ENCODE measurements at places on chromosomes 5 and 9.

GRCh38 chr5:139664086-139664693 is 16.0 kb downstream of the CXXC5 start:
- no peak for DNase-seq

DNA sequence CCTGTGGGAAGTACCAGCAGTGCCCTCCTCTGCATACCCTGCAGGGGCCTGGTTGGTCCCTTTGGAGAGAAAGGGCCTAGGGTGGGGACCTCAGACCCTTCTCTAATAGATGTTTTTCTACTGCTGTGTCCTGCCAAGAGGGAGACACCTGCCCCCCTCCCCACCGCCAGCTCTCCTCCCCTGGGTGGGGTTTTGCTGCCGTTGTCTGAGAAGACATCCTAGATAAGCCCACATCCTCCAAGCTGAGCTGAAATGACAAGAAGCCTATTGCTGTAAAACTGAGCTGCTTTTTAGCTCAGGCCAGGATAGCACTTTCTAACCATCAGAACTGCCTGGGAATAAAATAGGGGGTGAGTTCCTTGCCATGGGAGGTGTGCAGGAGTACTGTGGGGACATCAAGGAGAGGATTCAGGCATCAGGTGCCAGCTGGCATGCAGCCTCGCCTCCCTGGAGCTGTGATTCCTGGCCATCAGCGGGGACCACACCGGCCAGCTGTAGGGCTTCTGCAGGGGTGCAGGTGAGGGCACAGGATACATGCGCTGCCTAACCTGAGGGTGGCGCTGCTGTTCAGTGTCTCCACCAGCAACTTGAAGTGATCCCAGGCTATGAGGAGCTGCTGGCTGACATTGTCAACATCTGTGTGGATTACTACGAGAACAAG is 37.9 kb downstream of the CYFIP2 start:
- peak; percentile 49 for DNase-seq

- no peak for DNase-seq
These were observed 20.0 kb downstream of the PTPN3 start for GRCh38 chr9:109478051-109478563.

- no peak for DNase-seq
These were observed 344.3 kb downstream of the ZNF608 start for GRCh38 chr5:124402144-124402581.

DNA sequence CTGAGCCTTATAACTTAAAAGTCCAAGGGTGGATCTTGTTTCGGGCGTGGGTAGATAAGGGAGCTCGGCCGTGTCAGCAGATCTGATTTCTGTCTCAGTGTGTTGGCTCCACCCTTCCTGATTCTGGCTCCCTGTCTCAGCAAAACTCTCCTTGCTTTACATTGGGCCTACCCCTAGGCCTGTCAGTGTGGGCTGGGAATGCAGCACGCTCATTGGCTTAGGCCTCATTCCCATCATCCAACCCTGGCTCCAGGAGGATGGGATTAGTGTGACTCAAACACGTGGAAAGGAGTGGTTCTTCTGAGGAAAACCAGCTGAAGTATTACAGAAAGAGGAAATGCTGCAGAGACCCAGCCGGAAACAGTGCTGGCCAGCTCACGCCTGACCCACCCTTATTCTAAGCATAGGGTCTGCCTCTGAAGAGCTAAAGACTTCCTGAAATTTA is 59.9 kb downstream of the ZFAND5 start:
- no peak for DNase-seq

- DNase-seq = no peak
These were observed 9.1 kb upstream of the RFK start for GRCh38 chr9:76403352-76403751.

- no peak for DNase-seq
These were observed 32.9 kb downstream of the FGD3 start for GRCh38 chr9:92980085-92980745.

DNA sequence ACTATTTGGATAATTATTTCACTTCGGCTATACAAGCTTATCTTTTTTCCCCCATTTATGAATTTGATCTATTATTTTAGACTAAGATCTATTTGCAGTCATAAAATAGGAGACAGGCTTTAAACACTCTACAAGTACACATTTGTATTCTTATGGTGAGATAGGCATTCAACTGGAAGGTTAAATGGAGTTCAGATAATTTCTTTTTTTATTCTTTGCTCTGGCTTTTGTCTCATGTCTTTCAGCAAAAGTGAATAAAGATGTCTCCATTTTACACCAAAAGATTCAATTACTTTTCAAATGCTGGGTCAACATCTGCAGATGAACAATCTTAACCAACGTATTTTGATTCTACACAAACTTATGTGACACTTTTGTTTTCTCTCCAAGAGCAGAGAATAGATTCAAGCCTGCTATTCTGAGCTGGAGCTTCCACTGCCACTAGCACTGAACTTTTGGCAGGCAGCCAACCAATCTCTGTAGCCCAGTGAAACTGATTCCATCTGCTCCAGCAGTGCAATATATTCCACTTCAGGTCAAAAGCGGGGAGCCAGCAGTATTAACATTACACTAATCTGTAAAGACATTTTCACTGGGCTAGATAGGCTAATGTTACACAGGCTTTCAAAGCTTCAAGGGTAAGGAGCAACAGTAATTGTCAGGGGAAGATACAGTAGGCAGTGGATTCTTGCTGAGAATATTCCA is 452.0 kb upstream of the ZNF608 start:
- DNase-seq = no peak

DNA sequence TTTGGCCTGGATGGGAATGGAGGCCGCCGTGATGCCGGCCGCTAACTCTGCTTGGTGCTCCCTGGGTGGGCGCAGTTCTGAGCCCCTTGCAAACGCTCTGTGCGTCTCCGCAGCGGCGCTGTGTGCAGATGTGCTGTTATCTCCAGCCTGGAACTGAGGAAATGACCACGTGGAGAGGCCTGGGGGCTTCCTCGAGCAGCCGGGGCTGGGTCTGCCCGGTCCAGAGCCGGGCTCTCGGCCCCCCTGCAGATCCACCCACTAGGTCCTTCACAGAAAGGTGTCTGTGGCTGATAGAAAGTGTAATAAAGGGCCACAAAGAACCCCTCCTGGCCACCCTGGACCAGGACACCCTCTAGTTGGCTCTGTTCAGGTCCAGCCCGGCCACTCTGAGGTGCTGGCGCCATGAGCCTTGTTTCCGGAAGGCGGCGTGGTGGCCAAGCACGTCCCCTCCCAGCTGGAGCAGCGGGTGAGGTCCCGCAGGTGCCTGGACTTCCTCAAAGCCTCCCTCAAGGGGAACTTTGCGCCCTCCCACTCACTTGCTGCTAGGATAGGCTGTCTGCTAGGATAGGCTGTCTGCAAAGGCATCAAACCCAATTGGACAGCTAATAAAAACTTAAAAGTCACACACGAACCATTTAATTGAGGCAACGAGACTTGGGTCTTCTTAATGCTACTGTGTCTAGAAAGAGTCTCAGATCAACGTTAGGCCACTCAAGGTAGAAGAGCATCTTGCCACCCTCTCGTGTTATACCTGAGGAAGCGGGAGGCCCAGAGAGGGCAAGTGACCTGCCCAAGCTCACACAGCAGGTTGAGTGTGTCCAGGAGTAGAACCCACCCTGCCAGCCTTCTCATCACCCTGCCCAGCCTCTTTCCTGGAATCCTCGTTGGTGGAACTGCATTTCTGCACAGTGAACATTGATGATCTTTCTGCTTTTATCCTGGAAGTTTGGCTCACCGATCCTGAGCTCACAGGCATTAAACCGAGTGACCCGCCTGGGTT is 109.3 kb upstream of the FCN2 start:
- DNase-seq = no peak

DNA sequence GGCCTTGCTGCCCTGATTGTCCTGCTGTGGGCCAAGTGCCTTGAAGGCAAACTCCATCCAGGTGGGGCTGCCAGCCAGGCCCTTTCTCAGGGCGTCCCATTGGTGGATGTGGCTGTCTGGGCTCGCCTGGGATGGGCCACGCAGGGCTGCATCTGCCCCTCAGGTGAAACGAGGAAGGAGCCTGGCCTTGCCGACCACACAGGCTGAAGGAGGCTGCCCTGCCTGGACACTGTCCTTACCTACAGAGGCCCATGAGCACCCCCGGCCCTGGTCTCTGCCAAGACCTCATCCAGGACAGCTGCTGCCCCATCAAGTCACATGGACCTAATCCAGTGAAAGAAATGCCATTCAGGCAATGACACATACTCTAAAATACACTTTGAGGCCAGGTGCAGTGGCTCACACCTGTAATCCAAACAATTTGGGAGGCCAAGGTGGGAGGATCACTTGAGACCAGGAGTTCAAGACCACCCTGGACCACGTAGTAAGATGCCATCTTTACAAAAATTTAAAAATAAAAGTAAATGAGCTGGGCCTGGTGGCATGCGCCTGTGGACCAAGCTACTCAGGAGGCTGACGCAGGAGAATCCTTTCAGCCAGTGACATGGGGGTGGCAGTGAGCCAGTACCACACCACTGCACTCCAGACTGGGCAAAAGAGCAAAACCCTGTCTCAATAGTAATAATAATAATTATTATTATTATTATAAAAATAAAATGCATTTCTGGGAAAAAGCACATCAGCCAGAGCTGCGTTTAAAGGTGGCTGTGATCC is 33.9 kb downstream of the PNPLA7 start:
- no peak for DNase-seq

DNA sequence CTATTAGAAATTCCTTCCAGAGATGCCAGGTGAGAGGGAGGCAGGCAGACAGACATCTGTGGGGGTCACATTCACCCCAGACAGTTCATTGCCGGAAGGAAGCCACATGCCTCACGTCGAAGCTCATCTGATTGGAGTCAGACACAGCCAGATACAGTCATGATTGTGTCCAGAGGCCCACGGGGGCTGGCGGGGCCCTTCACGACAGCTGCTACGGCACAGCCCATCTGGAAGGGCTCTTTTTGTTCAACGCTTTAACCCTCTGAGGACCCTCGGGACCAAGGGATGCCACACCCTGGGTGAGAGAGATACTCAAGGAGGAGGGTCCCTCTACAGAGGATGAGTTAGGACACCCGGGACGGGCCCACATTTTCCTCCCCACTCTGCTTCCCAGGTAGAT is 31.9 kb upstream of the GABRP start:
- no peak for DNase-seq

DNA sequence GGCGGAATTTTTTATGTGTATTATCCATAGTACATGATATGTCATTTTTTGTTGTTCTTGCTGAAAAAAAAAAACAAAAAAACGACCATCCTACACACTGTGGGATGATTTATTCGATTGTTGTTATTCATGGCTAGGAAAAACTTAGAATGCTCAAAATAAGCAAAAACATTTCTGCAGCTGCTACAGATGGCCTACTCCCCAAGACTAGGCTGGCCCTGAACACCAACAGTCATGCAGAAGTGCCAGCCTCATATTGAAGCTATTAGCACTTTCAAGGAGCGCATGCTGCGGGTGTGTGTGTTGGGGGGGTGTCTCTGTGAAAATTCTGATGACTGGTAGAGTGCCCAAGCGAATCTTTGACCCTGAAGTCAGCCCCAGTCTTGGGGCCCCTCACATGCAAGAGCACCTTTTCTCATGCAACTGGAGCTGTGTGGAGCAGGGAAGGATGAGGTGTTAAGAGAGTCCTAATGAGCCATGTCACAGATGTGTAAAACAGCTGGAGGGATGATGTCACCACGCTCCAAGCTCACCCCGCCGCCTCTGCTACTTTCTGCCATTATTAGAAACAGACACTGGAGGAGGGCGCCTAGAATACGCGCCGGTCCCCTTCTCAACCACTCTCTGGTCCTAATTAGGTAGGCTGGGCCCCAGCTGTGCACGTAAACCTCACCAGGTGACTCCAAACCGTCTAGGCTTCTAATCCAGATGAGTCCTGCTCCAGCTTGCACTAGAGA is 61.0 kb upstream of the SMIM23 start:
- no peak for DNase-seq

- DNase-seq = no peak
These were observed 14.4 kb upstream of the TGFBR1 start for GRCh38 chr9:99090336-99091130.

DNA sequence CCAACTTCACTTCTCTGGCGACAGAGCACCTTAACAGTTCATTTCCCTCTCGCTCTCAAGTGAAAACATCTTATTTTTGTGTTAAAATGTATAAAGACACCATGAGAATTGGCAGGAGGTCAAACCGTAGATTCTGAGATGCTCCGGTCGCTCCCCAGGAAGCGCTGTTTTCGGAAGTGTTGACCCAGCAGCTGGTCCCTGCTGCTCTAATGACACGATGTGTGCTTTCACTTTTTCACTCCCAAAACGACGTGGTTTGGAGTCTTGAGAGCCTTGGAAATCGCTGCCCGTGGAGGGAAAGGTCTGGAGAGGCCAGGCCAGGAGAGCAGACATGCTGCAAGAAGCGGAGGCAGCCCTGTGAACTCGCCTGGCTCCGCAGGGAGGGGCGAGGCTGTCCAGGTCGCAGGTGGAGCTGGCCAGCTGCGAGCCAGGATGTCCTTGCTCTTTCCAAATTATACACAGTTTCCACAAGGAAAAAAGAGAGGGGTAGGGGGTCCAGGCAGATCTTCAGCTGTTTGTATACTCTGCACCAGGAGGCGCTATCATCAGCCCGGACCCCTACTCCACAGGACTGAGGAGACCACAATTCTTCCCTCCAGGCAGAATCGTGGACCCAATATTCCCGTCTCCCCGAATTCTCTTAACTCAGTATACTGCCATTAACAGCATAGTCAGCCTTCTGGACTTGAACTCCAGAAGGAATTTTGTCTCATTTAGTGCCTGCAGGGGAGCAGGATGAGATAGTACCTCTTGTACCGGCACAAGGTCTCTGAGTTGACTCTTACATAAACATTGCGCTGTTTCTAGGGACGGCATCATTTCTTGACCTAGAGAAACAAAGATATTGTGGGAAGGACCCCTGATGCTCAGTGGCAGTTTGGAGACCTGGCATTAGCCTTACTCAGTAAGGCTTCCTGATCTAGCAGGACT is 248.6 kb upstream of the ANKRD55 start:
- peak; percentile 7 for DNase-seq

GRCh38 chr9:8717146-8717545 is 917.6 kb upstream of the DMAC1 start:
- DNase-seq = no peak

DNA sequence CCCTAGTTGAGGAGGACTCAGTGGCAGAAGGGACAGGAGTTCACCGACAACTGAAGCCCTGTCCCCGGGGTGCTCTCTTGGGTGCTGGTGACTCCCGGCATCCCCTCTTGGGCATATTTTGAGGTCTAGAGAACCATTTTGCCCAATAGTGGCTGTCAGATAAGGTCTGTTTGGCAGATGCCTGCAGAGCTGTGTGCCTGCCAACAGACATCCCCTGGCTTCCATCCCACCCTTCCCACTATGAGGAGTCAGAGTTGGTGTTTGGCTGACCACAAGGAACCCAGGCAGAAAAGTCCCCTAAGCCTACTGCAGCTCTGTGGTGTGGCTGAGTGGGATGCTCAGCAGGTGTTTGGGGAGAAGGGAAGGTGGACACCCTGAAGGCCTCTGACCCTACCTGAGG is 207.0 kb downstream of the AUH start:
- no peak for DNase-seq

- no peak for DNase-seq
These were observed 20.6 kb downstream of the UNC5A start for GRCh38 chr5:176830995-176831423.

- DNase-seq = no peak
These were observed 84.8 kb downstream of the CAMK4 start for GRCh38 chr5:111308951-111309350.

Data from activated T-cell treated with anti-CD3 and anti-CD28 coated beads for 48 hours (primary cell).